GM23248 (cell line): ENCODE measurements at places on chromosomes 12 and 14. TPM values are rescaled to one million over a fixed set of nuclear protein-coding genes. Genes with fewer than 3 reads are reported as not detected.

NAA25 gene
- 16.1 and 17.2 TPM in 2 replicates for polyA plus RNA-seq

RGS6 gene
- polyA plus RNA-seq, result not detected in 2 replicates

FOXM1 gene
- polyA plus RNA-seq, result 15.4 TPM in 2 replicates

SYNDIG1L gene
- polyA plus RNA-seq, result not detected in 2 replicates
